ENCODE measurements at places on chromosomes 16 and 17. TPM values are rescaled to one million over a fixed set of nuclear protein-coding genes. Genes with fewer than 3 reads are reported as not detected.
A peak's percentile ranks its signal among the peaks of the same experiment; 100 is the strongest.

Gene XPO6
- polyA plus RNA-seq: 184 TPM

Gene CHST4
- polyA plus RNA-seq: 0.04 TPM

Gene HBQ1
- 1.7 TPM for polyA plus RNA-seq

- H3K27me3 ChIP-seq: no peaks in the 10 kb centered on the region
- no peak overlapping the region for H3K4me3 ChIP-seq
- H3K4me1 ChIP-seq: peaks cover 4% of the 10 kb centered on the region
- no peak overlapping the region for H3K27ac ChIP-seq
- DNase-seq: no peak
Observed at GRCh38 chr17:64599187-64599676, 62.9 kb downstream of the SMURF2 start.

DNA sequence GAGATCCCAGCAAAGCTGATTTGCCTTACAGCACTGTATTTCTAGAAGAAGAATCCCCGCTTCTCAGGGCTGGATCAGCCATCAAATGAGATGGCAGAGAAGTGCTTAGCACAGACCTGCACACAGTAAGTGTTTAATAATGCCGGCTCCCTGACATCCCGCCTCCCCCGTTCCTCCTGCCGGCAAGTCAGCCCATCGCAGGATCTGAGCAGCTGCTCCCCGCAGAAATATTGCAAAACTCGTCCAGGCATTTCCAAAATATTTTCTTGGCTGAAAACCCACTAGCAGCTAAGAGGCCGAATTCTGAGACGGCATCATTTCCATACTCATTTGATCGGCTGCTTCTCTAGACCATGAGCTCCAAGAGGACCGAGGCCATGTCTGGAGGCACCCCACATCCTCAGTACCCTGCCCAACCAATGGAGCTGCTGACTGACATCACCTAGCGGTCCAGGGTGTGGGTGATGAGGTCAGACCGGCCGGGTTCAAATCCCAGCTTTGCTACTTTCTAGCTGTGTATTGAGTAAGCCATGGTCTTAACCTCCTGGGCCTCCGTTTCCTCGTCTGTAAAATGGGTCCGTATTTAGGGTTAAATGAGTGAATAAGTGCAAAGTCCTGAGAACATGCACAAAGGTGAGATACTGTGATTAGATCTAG lies 251.5 kb downstream of the KATNIP start:
- DNase-seq: no peak
- no peak overlapping the region for H3K4me3 ChIP-seq
- H3K4me1 ChIP-seq: no peaks in the 10 kb centered on the region
- H3K36me3 ChIP-seq: no peaks in the 10 kb centered on the region

GRCh38 chr17:18267927-18268711 lies 7.7 kb downstream of the MIEF2 start:
- no peak overlapping the region for H3K4me3 ChIP-seq
- H3K36me3 ChIP-seq: peaks cover 27% of the 10 kb centered on the region
- H3K4me1 ChIP-seq: peaks cover 13% of the 10 kb centered on the region

- no peak for DNase-seq
- peaks cover 9% of the 10 kb centered on the region for H3K4me1 ChIP-seq
- no peak overlapping the region for H3K4me3 ChIP-seq
Observed at GRCh38 chr17:10107316-10108165, 90.9 kb downstream of the GAS7 start.

- H3K36me3 ChIP-seq: no peaks in the 10 kb centered on the region
- H3K4me3 ChIP-seq: no peak overlapping the region
- DNase-seq: no peak
- H3K27ac ChIP-seq: no peak overlapping the region
Observed at GRCh38 chr16:56288019-56288418, 96.7 kb downstream of the GNAO1 start.

GRCh38 chr16:79607587-79607986 lies 7.0 kb upstream of the MAF start:
- H3K27ac ChIP-seq: no peak overlapping the region
- no peaks in the 10 kb centered on the region for H3K36me3 ChIP-seq
- H3K27me3 ChIP-seq: no peaks in the 10 kb centered on the region
- no peaks in the 10 kb centered on the region for H3K4me1 ChIP-seq
- no peak overlapping the region for H3K4me3 ChIP-seq

GRCh38 chr16:61998460-61998859 lies 37.8 kb downstream of the CDH8 start:
- no peaks in the 10 kb centered on the region for H3K27me3 ChIP-seq
- H3K4me3 ChIP-seq: no peak overlapping the region
- H3K36me3 ChIP-seq: no peaks in the 10 kb centered on the region
- H3K27ac ChIP-seq: no peak overlapping the region

- H3K4me3 ChIP-seq: peak overlapping the region; percentile 46
- DNase-seq: no peak
- no peaks in the 10 kb centered on the region for H3K27me3 ChIP-seq
Observed at GRCh38 chr16:68236826-68237242, 907 bp upstream of the ESRP2 start.

- H3K27me3 ChIP-seq: no peaks in the 10 kb centered on the region
- no peaks in the 10 kb centered on the region for H3K4me1 ChIP-seq
- H3K36me3 ChIP-seq: no peaks in the 10 kb centered on the region
- H3K4me3 ChIP-seq: no peak overlapping the region
- no peak overlapping the region for H3K27ac ChIP-seq
- DNase-seq: no peak
Observed at GRCh38 chr16:5916711-5917191, 819.2 kb upstream of the EEF2KMT start.
